Memory B cell (primary cell): ENCODE measurements at places on chromosomes 6 and 20.

DNA sequence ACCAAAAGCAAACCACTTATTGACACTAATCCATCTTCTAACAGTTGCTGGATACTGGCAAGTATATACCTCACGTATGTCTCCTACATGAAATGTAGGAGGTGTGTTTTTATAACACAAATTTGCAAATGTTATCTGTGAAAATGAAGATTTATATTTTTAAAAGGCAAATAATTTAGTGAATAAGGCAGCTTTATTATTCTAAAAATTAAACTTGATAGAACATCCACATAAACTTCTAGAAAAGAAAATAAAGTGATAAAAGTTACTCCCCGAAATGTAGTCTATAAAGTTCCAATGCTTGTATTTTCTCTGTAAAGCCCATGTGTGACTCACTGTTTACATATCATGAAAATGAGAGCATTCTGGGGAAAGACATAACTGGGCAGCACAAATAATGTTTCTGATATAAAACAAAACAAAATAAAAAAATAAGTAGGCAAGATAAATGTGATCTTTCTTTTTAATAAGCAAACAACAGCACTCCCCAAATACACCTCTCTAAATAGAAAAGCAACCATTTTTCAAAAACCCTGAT lies 84.4 kb downstream of the MAP7 start:
- no peak for DNase-seq

DNA sequence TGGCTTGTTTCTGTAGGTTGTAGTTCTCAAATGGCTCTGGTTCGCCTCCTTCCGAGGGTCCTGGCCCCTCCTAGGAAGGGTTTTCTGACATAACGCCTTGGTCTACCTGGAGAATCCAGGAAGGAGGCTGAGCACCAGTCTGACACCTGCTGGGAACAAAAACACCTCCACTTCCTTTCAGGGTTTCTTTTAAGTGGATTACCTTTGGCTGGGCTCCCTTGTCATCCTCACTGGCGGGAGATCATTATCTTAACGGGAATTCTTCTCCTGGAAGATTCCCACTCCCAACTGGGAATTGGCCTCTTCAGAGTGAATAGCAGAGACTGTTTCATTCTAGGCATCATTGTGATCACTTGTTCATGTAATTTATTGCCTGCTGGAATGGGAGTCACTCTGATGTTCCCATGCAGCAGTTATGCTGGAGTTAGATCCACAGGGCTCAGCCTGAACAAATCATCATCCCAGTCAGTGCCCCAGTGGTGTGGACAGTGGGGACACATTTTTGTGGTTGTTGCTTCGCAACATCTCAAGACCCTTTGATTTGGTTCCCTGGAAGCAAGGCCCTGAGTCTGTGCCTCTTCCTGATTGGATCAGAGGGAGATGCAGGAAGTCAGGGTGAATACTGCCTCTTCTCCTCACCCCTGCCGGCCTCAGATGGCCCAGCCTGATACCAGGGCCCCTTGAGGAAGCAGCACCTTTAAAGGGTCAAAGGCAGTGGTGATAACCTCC lies 49.1 kb downstream of the LYRM2 start:
- DNase-seq: no peak

- DNase-seq: no peak
These were observed 26.9 kb upstream of the STX11 start for GRCh38 chr6:144123421-144123820.

- DNase-seq: no peak
These were observed 377.4 kb downstream of the CD109 start for GRCh38 chr6:74073429-74073828.

DNA sequence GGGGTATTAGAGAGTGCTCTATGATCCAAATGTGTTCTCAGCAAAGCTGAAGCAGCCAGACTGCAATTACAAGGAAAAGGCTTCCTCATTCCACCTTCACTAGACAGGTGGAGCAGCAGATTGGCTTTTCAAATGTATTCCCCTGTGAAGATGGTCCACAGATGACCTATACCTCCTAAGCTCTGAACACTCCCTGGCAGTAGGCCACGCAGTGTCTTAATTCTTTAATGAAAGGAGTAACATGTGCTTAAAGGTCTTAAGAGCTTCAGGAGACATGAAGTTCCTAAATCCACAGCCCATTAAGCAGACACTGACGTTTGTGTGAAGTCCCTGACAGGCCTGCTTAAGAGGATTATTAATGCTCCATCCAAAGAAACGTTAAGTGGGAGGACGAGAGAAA lies 138.9 kb upstream of the NUP153 start:
- DNase-seq: no peak

GRCh38 chr6:37668251-37668650 lies 29.4 kb downstream of the MDGA1 start:
- DNase-seq: no peak

DNA sequence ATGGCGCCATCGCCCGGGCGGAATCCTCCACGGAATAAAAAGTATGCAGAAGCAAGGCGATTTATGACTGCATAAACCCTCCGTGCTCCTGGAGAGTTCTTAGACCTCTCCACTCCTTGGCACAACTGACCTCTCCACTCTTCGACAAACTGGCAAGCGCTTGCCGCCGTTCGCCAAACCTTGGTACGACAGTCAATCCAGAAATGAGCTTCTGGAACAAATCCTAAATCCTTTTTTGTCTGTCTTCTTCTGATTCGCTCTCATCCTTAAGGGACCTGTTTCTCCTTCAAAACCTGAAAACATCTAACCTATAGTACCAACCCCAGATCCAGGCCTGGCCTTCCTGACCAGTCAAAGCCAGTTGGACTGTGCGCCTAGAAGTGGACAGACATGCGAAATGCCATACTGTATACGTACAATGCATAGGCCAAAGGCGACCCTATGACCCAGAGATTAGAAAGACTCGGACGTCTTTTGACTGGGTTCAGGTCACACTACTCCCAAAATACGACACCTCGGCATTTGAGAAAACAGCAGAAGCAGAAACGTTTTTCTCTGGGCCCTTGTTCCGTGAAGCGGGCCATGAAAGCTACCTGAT lies 59.4 kb downstream of the TRIM27 start:
- DNase-seq: no peak

- no peak for DNase-seq
These were observed 253.2 kb downstream of the PLCB1 start for GRCh38 chr20:8385247-8385646.

GRCh38 chr6:100488244-100488643 lies 23.5 kb upstream of the SIM1 start:
- DNase-seq: no peak

GRCh38 chr6:108117427-108118358 lies 43.2 kb upstream of the OSTM1 start:
- peak; percentile 38 for DNase-seq

DNA sequence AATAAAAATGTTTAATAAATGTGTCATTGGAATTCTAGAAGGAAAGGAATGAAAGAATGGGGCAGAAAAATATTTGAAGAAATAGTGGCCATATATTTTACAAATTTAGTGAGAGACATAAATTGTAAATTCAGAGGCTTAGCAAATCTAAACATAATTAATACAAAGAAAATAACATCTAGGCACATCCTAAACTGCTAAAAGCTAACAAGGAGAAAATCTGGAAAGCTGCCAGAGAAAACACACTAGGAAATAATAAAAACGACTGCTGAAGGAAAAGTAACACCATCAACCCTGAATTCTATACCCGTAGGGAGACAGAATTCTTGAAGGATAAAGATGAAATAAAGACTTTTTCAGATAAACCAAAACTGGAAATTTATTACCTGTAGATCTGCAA lies 23.8 kb downstream of the CYB5R4 start:
- DNase-seq: no peak

DNA sequence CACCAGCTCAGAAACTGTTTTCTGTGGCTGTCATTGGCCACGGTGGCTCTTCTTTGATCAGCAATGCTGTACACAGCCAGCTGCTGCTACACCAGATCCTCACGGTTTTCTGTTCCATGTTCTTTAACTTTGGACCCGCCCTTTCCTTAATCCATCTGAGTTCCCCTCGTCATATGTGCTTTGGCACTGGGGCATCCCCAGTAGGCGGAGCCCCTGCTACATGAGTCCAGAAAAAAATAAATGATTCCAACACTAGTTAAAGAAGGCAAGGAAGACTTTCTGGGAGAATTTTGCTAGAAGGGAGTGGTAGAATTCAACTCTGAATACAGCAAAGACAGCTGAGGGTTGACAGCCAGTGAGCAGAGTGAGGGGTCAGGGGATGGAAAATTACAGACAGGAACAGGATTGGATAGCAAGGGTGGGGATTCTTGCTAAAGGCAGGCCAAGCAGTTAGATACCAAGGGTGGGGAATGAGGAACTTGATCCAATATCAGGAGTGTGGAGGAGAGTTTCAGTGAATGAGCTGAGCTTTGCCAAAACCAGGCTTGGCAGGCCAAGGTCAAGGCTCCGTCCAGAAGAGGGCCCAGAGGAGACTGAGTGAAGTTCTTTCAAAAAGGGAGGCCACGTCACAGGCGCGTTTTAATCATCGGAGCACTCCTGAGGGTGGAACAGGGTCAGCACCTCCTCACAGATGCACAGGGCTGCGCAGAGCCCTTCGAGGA lies 391.8 kb downstream of the CDH4 start:
- DNase-seq: no peak

GRCh38 chr6:136846046-136846445 lies 23.7 kb downstream of the PEX7 start:
- no peak for DNase-seq

DNA sequence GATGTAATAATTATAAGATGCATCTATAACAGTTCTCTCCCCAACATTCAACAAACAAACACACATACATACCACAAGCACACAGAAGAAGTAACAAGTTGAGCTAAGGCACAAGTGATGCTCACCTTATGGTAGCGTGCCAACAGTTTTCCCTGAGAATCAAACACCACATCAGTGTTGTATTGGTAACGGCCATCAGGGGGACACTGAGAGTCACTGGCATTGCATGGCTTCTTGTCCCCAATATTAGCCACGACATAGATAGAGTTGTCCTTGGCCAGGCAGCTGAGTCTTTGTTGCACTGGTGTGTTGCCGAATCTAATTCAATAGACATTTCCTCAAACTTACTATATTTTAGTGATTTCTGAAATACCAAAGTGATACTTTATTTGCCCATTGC lies 14.8 kb upstream of the VNN1 start:
- DNase-seq: no peak

DNA sequence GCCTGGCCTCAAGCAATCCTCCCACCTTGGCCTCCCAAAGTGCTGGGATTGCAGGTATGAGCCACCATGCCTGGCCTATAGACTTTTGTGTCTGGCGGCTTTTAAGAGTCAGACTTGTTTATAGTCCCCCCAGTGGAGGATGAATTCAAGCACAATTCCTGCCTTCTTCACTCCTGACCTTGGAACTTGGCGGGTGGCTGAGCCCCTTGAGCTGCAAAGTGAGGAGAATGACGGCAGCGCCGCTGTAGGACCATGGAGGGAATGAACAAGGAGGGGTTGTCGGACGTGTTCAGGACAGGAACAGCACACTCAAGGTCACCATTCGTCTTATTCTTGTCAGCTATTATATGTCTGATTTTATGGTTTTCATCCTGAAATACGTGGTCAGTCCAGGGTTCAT lies 265.4 kb downstream of the CDH4 start:
- no peak for DNase-seq

DNA sequence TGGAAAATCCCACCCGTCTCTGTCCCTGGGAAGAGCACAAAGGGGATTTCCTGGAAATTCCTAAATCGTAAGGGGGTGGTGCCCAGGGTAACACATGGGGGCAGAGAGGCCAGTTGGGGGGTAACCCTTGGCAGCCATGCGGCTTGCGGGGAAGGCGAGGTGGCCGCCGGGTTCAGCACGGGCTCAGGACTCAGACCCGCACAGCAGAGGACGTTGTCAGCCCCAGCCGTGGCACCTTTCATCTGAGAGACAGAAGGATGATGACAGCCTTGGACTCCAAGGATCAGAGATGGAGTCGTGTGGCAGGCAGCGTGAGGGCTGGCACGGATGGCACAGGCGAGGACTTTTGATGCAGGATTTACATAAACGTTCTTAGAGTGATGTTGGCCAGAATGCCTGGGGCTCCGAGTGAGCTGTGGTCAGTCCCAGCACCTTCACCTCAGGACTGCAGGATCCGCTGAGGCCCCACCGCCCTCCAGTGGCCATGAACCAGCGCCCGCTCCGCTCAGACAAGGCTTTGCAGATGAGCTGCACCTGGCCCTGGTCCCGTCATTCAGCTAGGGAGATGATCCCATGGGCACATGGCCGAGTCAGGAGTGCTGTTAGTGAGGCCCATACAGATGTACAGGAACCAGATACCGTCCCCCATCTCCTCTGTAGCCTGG lies 190.3 kb downstream of the TAF4 start:
- no peak for DNase-seq

- no peak for DNase-seq
These were observed 236.0 kb upstream of the ECI2 start for GRCh38 chr6:4371207-4371921.

GRCh38 chr20:35467339-35468224 lies 12.2 kb downstream of the CEP250 start:
- no peak for DNase-seq

DNA sequence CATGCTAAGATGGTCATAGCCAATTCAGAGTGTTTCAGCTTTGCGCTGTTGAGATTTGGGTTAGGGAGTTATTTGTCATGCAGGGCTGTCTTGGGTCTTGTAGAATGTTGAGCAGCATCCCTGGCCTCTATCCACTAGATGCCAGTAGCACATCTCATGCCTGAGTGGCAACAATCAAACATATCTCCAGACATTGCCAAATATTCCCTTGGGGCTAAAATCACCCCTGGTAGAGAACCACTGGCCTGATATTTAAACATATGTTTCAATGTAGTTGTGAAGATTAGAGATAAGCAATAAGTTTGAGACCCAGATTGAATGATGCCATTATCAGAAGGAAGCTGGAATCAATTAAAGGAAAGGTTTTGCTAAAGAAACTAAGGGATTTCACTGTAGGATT lies 463.3 kb downstream of the DOK5 start:
- no peak for DNase-seq

DNA sequence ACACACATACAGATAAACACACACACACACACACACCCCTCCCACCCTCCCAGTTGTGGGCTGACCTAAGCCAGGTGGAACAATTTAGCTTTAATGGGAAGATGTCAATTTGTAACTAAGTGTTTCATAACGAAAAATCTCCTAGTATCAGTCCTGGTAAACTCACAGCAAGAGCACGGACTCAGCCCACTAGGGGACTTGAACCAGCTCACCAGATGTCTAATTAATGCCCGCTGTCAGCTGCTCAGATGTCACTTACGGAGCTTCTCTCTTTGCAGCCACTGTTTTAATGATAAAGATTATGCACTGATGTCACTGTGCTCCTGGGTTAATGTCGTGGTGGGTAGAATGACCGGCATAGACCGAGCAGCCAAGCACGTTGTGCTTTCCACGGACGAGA lies 116.6 kb upstream of the INSM1 start:
- no peak for DNase-seq

- DNase-seq: no peak
These were observed 11.3 kb upstream of the RNF182 start for GRCh38 chr6:13913226-13914001.

- no peak for DNase-seq
These were observed 71.0 kb upstream of the SLC22A16 start for GRCh38 chr6:110547266-110547964.

- DNase-seq: no peak
These were observed 37.5 kb downstream of the LAMA4 start for GRCh38 chr6:112216662-112217551.

- DNase-seq: no peak
These were observed 6.3 kb downstream of the GABRR2 start for GRCh38 chr6:89308525-89309395.

- no peak for DNase-seq
These were observed 432.8 kb downstream of the CD83 start for GRCh38 chr6:14550410-14550809.
